ENCODE measurements at places on chromosomes 3 and 15.

DNA sequence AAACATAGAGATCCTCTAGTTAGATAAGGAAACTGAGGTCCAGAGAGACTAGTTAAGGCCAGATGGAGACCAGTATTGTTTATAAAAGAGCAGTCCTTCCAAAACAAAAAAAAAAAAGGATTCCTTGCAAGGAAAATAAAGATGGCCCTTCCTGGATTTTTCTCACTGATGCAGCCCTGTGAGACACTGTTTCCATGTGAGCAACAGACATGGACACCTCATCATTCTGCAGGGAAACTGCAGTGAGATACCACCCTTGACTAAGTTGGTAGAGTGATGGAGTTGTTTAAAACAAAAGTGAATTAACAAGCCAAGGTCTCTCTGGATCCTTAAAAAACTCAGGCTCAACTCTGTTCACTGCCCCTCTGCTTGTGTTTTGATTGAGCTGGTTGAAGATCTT, 65.6 kb upstream of the MYZAP start:
- no peak for DNase-seq

DNA sequence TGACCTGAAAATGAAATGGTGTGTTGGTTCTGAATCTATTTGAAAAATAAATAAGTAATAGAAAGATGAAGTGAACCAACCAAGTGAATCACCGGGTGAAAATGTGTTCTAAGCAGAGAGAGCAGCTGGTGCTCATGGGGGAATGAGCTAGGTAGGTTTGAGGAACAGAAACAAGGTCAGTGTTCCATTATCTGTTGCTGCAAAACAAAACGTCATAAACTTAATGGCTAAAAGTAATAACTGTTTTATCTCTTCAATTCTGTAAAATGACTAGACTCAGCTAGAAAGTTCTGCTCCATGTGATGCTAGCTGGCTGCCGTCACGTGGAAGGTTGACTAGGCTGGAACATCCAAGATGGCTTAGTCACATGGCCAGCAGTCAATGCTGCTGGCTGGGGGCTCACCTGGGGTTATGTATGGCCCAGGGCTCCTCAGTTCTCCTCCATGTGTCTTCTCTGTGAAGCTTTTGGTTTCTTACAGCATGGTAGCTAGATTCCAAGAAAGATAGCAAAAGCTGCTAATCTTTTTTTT, 13.3 kb upstream of the SH3BP5 start:
- peak; percentile 59 for DNase-seq

DNA sequence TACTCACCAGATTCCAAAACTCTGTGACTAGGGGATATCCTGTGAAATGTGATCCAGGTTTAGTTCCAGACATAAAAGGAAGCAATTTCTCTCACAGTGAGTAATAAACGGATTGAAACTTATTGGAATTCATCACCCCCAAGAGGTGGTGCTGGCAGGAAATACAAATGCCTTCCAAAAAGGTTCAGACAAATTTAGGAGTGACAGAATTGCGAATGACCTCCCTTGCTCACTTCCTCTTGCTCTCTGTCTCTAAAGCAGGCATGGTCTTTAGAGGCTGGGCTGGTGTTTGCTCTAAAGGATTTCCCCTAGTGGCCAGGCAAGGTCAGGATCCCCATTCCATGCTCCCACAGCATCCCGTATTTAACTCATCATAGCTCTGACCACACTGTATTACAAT, 449.4 kb upstream of the PPP2R3A start:
- DNase-seq: no peak

DNA sequence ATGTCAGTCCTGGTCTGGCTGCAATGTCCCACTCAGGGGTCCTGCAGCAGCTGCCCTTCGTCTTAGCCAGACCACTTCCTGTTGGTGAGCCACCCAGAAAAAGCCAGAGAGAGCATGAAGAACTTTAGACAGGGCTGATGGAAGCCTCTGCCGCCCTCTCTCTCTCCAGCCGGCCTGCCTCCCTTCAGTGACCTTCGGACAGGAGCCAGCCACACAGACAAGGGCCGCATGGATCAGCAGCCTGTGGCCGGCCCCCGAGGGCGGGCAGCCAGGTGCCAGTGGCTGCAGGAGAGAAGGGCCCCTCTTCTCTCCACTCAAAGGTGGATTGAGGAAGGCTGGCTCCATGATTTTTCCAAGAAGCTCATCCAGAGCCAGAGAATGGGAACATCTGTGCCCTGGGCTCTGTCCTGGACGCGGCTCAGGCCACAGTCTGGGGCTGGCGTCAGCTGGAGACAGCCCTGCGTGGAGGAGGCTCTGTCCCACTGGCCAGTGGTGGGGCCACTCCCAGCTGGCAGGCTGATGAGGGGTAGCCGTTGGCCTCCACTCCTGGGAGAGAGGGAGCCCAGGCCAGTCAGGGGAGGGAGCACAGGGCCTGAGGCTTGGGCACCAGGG, 42.9 kb downstream of the ISG20 start:
- DNase-seq: no peak

All from GM06990 (cell line).